ENCODE measurements at places on chromosomes 12 and 14. TPM values are rescaled to one million over a fixed set of nuclear protein-coding genes. Genes with fewer than 3 reads are reported as not detected.

Gene TAS2R10
- 7.8 TPM for total RNA-seq

DNA sequence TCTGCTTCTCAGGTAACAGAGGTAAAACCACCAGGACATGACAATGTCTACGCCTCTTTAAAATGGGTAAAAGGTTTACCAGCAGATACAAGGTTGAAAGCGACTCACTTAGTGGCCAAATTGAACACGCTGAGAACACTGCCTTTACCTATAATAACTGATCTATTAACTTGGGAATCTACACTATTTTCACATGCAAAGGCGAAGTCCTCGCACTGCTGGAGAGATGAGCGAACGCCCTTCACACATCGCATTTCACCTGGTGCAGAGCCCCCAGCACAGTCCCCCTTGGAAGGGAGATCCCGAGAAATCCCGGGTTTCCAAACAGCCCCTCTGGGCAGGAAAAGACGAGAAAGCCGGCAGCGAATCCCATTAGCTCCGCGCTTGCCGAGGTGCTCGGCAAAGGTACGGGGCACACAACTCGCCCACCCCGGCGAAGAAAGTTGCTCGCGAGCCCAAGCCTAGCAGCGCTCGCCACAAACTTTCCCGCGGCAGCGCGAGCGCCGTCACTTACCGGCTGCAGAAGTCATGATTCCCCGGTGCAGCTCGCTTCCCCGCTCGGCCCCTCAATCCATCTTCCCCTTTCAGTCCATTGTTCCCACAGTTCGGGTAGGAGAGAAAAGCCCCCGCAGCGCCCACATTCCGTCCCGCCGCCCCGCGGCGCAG is 423 bp downstream of the FGD6 start:
- DNase-seq: no peak

GRCh38 chr12:89993632-89994031 is 285.0 kb upstream of the ATP2B1 start:
- no peak for DNase-seq

Gene MDGA2
- 6.1 TPM for total RNA-seq

DNA sequence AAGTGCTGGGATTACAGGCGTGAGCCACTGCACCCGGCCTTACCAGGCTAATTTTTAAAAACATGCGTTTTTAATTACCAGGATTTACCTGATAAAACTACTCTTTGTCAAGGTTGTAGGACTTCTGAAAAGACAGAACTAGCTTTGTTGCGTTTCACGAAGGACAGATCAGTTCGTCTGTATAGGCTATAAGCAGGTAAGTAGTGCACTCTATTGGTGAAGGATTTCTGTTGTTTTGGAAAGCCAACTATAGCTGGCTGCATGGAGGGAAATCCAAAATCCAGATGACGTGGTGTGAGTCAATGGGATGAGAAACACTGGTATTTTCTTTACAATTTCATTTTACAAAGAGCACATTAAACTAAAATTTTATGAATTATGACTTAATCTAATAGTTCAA is 14.6 kb downstream of the GNPNAT1 start:
- DNase-seq: no peak

DNA sequence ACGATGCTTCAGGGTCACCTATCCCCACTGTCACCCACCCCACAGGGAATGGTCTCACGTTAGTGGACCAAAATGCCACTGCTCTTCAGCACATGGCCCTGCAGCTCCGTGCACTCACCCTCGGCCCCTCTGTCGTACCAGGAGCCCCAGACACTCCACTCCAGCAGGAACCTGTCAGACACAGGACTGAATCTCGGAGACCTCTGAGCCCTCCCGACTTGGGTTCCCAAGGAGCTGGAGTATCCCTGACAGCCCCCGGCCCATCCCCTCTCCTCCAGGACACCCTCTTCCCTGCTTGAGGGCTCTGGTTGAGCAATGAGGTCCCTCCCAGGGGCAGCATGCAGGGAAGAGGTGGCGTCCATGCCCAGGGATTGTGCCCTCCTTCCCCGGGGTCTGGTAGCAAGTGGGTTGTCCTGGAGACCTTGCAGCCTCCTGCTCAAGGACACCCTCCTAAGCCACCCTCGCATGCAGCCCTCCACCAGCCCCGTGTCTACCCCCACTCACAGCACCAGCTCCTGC is 20.4 kb upstream of the LRTM2 start:
- DNase-seq: no peak

DNA sequence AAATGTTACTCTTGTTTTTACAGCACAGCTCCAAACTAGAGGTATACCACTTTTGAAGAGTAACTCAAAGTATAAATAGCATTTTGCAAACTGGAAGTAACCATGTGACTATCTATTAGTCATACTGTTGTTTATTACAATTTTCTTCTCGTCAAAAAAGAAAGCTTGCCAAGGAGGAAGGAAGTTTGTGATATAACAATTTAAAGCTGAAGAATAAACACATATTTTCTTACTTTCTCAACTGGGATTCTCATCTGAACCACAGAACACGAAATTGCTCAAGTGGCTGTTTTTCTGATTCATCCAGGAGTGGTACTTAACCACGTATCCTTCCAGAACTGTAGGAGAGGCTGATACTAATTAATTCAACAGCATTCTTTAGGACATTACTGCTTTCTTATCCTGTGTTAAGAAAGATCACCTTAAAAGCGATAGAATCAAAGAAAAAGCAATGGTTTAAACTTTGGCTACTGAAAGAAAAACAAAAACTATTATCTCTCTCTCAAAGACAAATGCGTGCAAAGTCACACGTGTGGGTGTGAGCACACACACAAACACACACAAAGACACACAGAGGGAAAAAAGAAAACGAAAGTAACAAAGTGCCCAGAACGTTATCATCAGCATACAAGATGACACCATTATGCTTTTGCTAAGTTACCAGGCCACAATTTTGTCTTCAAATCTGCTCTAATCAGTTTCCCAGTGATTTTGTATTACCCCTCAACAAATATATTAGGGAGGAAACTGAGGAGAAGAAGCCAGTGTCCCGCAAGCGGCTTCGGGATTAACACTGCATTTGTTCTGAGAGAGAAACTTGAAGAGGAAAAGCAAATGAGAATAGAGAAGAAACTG is at the start of gene CLEC2B:
CLEC2B (minus strand) TSS at position 48 of the 855 bp plus-strand sequence.
- no peak for DNase-seq

- DNase-seq: no peak
Measured at GRCh38 chr12:30357766-30358490, 337.7 kb downstream of the IPO8 start.

- no peak for DNase-seq
Measured at GRCh38 chr14:61555056-61555838, 140.1 kb upstream of the HIF1A start.

Gene DIO3
- total RNA-seq: 1.8 TPM

- no peak for DNase-seq
Measured at GRCh38 chr14:101733211-101733610, 28.3 kb upstream of the PPP2R5C start.

- DNase-seq: no peak
Measured at GRCh38 chr12:72162875-72163274, 109.3 kb upstream of the TRHDE start.

Gene ASCL1
- 0.32 TPM for total RNA-seq

- no peak for DNase-seq
Measured at GRCh38 chr12:89059721-89060541, 292.4 kb downstream of the DUSP6 start.

DNA sequence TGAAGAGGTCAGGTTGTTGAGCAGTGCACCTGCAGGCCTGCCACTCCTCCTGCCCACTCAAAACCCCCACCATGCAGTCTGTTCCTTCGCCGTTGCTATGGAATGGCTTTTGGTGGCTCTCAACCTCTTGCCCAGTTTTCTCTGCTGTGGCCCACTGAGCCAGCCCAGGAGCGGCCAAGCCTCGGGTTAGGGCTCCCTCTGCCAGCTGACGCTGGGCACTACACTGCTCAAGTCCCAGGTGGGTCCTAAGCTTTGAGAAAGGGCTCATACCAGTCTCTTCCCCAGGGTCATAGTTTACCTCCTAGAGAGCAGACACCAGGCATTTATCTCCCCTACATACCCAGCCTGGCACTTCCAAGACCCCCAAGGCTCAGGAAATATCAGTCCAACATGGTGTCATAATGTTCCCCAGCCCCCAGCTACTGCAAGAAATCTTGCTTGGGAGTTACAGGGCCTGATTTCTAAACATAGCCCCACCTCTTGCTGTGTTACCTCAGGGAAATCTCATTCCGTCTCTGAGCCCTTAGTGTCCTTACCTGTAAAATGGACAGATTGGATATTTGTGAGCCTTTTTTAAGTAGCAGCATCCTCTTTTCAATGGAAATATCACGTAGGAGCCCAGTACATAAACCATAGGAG is 59.4 kb downstream of the TSPAN11 start:
- no peak for DNase-seq

DNA sequence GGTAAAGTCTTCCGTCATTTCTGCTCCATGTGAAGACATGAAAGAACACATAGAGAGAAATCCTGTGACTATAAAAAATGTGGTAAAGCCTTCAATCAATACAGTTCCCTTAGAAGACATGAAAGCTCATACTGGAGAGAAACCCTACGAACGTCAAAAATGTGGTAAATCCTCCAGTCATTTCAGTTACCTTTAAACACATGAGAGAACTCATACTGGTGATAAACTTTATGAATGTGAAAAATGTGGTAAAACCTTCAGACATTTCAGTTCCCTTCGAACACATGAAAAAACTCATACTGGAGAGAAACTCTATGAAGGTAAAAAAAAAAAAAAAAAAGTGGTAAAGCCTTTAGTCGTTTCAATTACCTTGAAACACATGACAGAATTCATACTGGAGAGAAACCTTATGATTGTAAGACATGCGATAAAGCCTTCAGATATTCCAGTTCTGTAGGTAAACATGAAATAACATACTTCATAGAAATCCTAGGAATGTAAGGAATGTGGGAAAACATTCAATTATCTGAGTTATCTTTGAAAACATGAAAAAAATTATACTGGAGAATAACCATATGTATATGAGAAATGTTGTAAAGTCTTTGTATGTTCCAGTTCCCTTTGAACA is 60.4 kb downstream of the MAP4K5 start:
- DNase-seq: no peak

GRCh38 chr12:55899082-55899481 is 28.6 kb downstream of the PYM1 start:
- no peak for DNase-seq

Gene ABCD2
- total RNA-seq: 5.1 TPM

GRCh38 chr12:76813265-76813664 is 49.4 kb downstream of the ZDHHC17 start:
- no peak for DNase-seq

Gene ESYT1
- 85.1 TPM for total RNA-seq

DNA sequence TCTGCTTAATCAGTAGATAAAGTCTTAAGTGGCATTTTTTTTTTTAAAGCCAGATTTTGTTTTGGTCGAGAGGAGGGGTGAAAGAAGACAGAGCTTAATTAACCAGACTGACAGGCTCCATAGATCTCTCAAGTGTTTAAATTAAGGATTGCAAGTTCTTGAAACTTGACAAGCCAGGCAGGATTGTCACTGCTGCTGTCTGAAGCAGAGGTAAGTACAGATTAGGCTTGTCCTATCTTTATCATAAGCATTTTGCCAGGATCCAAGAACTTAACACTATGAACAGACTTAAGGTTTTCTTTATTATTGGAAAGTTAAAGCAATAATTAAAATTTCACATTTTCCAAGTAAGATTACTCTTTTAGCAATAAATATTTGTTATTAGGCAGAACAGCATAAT is 179.6 kb upstream of the LMO3 start:
- DNase-seq: no peak

- DNase-seq: no peak
Measured at GRCh38 chr12:104486363-104486750, 29.6 kb downstream of the CHST11 start.

DNA sequence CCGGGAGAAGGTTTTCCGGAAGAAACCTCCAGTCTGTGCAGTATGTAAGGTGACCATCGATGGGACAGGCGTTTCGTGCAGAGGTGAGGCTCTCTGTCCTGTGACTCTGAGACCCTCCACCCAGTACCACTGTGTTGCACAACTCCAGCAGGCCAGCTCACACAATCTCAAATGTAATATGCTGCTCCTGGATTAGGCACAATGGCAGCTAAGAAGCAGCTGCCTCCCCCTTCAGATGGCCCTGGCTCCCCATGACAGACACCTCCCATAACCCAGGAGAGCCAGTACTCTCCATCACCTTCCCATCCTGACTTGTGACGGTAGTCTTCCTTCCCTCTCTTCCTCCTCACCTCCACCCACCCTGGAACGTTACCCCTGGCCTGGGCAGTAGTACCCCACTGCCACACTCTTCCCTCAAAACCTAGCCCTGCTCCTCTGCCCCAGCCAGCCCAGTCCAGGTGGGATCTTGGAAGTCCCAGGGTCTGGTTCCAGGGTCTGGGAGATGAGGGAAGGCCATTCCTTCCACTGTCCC is 2.1 kb downstream of the TNS2 start:
- no peak for DNase-seq

Gene LRRC9
- total RNA-seq: 0.21 TPM

Gene C3AR1
- 7.0 TPM for total RNA-seq

Gene DTX1
- total RNA-seq: 3.3 TPM

Gene MVK
- total RNA-seq: 10.5 TPM

Gene PPP1R36
- total RNA-seq: 1.8 TPM

DNA sequence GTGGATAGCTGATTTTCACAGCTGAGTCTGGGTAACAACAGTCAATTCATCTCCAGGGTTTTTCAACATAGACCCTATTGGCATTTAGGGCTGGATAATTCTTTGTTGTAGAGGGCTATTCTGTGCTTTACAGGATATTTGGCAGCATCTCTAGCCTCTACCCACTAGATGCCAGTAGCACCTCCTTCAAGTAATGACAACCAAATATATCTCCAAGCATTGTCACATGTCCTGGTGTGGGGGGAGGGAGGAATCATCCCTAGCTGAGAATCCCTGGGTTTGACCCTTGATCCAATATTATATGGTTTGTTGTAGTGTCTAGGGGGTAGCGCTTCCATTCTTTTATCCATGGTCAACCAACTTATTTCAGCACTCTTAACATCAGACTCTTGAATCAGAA is 157.2 kb downstream of the ANO4 start:
- no peak for DNase-seq
